ENCODE measurements at places on chromosomes 12 and 14. TPM values are rescaled to one million over a fixed set of nuclear protein-coding genes. Genes with fewer than 3 reads are reported as not detected.
A peak's percentile ranks its signal among the peaks of the same experiment; 100 is the strongest.

PAX9 gene
- total RNA-seq = 31.5 TPM

TMEM132D gene
- total RNA-seq = 1.1 TPM

LMO3 gene
- total RNA-seq = 7.2 TPM

NFATC4 gene
- total RNA-seq = 56.6 TPM

DNA sequence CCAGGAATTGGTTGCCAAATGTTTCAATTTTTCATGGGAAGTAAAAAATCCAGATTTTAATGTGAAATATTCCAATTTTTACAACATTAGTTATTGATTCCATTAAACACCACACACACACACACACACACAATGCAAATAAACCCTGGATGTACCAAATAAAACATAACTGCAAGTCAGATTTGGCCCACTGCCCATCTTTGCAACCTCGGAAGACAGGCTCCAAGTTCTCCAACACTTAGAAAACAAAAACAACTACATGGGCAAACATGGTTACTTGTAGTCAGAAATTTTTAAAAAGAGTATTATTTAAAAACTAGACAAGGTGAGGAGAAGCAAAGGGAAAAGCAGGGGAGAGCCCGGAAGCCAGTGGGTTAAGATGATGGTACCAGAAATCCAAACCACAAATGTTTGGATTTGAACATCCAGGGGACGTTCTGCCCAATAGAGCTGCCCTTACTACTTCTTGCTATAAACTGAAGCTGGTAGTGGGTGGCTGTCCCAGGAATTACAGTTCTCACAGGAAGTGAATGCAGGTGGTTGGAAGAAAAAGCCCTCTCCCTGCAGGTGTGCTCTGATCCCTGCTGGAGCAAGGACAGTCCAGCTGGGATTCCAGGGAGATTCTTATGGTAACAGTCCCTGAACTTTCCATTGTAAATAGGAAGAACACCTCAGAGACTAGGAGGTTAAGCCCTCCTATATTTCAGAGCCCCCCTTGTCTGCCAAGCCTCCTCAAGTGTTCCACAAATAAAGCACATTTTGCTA is 111.7 kb downstream of the SLC25A21 start:
- peak; percentile 26 for DNase-seq

GRCh38 chr12:29428633-29429032 is 47.7 kb upstream of the ERGIC2 start:
- DNase-seq = no peak

DNA sequence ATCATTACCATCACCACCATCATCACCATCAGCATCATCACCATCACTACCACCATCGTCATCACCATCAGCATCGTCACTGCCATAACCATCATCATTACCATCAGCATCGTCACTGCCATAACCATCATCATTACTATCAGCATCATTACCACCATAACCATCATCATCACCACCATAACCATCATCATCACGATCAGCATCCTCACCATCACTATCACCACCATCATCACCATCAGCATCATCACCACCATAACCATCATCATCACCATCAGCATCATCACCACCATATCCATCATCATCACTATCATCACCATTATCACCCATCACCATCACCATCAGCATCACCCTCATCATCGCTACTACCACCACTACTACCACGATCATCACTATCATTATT is 493.9 kb upstream of the TBX3 start:
- DNase-seq = no peak

- no peak for DNase-seq
These were observed 7.3 kb downstream of the STAT6 start for GRCh38 chr12:57103856-57104255.

- peak; percentile 53 for DNase-seq
These were observed 31.9 kb downstream of the ETNK1 start for GRCh38 chr12:22656831-22657230.

DNA sequence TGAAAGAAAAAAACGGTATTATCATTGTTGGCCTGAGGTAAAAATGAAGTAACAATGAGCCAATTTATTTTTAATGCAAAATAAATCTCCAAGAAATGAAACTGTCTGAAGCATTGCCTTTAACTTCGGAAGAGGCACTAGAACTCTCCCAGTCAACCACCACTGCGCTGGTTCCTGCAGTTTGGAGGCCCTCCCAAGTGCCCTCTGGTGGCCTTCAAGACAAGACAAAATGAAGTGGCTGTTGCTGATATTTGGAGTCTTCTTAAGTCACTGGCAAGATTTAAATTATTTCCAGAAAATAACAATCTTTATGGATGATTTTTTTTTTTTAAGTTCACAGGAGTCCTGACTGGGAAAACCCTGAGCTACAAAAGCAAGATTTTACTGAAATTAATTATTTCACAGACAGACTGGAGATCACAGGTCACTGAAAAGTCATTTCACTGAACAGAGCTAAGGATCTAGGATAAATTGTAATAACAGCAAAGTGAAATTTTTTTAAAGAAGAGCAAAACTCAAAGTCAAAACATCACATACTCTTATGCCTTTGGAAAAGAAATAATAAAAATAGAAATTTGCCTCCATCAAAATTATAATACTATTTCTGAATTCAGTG is 58.2 kb downstream of the DICER1 start:
- peak; percentile 88 for DNase-seq

All from tongue (tissue), 3 donors.